ENCODE measurements at places on chromosomes 3 and 15. TPM values are rescaled to one million over a fixed set of nuclear protein-coding genes. Genes with fewer than 3 reads are reported as not detected.
A peak's percentile ranks its signal among the peaks of the same experiment; 100 is the strongest.

DNA sequence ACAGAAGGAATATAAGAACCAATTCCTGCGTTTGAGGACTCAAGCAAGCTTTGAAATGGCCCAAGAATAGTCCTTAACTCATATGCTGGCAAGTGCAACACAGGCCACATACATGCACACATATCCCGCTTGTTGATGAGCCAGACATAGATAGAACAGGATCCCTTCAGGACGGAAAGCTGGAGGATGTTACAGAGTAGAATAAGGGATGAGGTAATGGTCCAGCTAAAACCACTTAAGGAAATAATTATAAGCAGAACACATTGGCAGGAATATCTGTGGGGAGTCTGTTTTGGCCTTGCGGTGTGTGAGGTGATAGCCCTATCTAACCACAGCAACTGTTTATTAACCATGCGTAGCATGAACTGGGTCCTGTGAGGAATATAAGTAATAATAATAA lies 25.0 kb downstream of the SCG3 start:
- no peak for DNase-seq

Gene DOCK3
- 1.00 TPM for total RNA-seq

- peak; percentile 3 for DNase-seq
These were observed 25.3 kb downstream of the ACSBG1 start for GRCh38 chr15:78208887-78209645.

Gene SMC4
- total RNA-seq, result 282 TPM

GRCh38 chr3:120498556-120499346 lies 48.0 kb upstream of the FSTL1 start:
- no peak for DNase-seq

GRCh38 chr15:66862940-66863335 lies 160.9 kb downstream of the SMAD6 start:
- peak; percentile 80 for DNase-seq

- no peak for DNase-seq
These were observed 12.8 kb downstream of the TBC1D21 start for GRCh38 chr15:73885954-73886700.

DNA sequence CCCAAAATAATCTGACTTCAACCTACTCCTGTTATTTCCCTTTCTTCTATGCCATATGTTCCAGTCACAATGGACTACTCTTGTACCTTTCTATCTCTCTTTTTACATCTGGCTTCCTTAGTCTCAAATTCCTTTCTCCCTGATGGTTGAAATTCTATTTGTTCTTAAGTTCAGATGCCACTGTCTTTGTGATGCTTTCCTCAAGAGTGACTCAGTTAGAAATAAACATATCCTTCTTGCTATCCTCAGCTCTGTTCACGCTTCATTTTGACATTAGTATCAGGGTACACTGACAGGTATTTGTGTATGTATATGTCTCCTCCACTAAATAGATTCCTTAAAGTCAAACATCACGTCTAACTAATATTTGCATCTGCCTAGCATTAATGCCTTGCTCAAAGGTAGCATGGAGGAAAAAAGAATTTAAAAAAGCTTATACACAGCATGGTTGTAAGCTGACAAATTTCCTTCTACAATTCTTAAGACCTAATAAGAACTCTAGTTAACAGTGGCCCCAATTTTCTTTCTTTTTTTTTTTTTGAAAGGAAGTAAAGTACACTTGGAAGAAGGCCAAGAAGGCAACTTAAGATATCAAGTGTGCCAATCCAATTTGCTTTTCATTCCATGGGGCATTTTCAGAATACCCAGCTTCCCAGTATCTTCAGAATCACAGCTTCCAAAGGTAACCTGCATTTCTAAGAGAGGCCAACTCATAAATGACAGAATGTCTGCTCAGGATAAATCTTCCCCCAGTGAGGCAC lies 58.0 kb downstream of the CHAC1 start:
- DNase-seq, result no peak

DNA sequence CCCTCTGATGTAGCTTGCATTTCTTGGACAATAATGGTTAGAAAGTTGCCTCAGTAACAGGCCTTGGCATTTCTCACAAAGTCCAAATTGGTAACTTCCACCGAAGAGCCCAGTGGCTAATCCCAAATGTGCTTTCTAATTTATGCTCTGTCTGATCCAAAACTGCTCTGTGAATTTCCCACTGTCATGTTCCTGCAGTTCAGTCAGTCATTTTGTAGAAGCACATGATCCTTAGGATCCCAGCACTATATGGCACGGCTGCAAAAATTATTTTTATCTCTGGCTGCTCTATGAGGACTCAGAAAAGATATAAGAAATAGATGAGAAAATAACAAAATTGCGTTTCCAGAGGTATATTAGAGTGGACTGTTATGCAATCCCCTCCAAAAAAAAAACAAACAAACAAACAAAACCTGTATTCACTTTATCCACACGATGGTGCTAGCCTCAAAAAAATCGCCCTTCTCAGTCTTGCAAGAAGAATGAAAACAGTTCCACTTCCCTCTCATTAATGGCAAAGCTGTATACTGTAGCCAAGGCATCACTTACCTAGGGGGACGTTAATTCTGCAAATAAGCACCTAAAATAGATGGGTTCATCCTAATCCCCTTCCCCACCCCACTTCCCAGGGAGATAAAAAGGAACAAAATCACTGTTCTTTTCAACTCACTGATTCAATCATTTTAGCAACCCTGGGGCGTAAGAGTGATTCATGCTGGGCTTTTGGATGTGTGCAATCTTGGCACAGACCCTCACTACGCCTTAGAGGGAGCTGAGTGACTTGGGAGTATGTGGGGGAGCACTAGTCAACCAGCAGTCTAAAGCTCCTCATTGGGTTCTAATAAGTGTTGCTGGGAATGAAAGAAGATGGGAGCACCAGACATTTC lies 61.3 kb downstream of the TMCO5A start:
- peak; percentile 35 for DNase-seq

Gene MLH1
- 64.8 TPM for total RNA-seq

Gene NT5DC2
- total RNA-seq, result 23.8 TPM
